ENCODE measurements at places on chromosomes 12 and 14.

- no peak for DNase-seq
Observed at GRCh38 chr12:124967016-124967739, 21.8 kb downstream of the DHX37 start.

DNA sequence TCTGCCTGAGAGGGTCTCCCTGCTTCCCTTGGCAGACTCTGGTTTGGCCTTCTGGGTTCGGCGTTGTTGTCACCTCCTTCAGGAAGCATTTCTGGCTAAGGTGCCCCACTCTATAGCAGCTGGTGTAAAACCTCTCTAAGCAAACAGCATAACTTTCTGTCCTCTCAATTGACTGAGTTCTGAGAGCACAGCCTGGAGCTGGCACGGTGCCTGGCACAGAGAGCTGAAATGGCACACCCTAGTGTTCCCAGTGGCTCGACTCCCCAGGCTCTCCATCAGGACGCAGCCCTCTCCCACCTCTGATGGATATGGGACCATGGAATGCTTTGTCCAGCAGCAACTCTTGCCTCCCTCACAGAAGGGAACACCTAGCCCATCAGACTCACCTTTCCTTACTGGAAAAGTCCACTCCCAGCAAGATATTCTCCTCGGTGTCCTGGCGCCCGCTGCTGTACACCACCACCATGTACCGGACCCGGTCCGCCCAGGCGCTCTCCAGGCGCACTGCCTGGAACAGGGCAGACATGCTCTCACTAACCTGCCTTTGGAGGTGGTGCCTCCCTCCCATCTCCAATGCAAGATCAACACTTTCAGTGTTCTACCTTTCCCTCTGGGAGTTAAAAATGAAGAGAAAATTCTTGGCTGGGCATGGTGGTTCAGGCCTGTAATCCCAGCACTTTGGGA, 40.6 kb downstream of the SSH1 start:
- no peak for DNase-seq

DNA sequence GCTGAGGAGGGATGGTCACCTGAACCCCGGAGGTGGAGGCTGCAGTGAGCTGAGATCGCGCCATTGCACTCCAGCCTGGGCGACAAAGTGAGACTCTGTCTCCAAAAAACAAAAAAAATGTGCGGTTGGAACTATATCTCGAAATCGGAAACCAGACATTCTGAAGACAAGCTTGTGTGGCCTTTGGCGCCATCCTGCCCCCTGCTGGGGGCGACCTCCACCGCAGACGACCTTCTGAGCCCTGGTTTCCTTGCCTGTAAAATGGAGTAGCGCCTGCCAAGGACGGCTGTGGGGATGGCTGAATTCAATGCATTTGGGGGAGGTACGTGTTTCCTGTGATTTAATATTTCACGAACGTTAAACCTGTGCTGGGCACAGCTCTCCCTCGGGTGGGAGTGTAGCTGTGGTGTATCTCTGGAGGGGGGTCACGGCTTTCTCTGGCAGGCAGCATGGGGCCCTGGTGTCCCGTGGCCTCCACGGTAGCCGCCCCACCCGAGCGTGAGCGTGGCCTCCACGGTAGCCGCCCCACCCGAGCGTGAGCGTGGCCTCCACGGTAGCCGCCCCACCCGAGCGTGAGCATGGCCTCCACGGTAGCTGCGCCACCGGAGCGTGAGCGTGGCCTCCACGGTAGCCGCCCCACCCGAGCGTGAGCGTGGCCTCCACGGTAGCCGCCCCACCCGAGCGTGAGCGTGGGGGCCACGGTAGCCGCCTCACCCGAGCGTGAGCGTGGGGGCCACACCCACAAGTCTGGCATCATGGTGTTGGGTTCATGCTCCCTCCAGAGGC, 55.3 kb downstream of the LRCOL1 start:
- DNase-seq: no peak

- no peak for DNase-seq
Observed at GRCh38 chr12:53985994-53986685, 1.2 kb downstream of the HOXC10 start.

DNA sequence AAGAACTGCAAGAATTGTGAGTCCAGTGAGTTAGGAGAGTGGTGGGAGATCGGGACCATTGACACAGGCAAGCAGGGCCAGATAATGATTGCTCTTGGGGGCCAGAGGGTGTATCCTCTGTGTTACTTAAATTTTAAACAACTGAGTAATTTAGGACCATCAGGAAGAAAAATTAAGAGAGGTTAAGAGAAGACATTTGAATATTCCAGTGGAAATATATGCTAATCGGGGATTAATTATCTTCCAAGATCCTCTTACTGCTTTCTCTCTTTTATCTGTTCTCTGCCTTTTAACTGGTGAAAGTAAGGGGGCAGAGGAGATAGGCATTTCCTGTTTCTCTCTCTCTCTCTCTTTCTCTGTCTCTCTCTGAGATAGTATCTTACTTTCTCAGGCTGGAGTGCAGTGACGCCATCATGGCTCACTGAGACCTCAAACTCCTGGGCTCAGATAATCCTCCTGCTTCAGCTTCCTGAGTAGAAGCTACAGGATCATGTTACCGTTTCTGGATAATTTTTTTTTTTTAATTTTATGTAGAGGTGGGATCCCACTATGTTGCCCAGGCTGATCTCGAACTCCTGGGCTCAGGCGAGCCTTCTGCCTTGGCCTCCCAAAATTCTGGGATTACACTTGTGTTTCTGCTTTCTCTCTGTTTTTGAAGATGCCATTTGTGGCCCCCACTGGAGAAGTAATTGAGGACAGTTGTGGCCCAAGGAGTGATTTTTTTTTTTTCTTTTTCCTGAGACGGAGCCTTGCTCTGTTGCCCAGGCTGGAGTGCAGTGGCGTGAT, 85.1 kb downstream of the DIP2B start:
- no peak for DNase-seq

GRCh38 chr14:22505697-22506377, 83.2 kb downstream of the DAD1 start:
- DNase-seq: no peak

DNA sequence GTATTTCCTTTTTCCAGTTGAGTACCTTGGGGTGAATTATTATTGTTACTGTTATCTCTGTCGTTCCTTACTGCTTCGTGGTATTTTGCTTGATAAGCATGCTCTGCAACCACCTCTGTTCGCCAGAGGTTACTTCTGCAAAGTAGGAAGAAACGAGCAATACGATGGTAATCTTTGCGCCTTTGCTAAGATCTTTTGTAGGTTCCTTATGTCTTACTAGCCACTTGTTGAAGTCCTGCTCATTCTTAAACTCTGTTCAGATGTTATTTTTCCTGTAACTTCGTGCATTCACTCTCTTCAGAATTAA, 729 bp upstream of the M6PR start:
- peak; percentile 14 for DNase-seq

DNA sequence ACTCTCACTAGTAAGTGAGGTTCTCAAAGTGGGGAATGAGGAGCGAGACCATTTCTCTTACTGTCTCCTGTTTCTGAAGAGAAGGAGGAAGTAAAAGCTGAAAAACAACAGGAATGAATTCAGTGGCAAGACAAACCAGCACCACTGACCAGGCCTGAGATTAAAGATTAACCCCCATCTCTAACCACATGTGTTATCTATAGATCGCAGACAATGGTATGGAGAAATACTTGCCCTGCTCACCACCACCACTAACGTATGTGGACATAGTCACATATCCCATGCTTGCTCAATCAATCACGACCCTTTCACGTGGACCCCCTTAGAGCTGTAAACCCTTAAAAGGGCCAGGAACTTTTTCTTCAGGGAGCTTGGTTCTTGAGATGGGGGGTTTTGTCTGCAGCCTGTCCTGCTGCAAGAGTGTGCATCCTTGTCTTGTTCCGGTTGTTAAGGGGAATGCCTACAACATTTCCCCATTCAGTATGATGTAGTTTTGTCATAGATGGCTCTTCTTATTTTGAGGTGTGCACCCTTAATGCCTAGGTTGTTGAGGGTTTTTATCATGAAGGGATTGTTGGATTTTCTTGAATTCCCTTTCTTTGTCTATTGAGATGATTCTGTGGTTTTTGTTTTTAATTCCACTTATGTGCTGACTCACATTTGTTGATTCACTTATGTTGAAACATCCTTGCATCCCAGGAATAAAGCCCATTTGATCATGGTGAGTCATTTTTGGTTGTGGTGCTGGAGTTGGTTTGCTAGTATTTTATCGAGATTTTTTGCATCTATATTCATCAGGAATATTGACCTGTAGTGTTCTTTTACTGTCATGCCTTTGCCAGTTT, 698.8 kb upstream of the LMO3 start:
- DNase-seq: no peak

DNA sequence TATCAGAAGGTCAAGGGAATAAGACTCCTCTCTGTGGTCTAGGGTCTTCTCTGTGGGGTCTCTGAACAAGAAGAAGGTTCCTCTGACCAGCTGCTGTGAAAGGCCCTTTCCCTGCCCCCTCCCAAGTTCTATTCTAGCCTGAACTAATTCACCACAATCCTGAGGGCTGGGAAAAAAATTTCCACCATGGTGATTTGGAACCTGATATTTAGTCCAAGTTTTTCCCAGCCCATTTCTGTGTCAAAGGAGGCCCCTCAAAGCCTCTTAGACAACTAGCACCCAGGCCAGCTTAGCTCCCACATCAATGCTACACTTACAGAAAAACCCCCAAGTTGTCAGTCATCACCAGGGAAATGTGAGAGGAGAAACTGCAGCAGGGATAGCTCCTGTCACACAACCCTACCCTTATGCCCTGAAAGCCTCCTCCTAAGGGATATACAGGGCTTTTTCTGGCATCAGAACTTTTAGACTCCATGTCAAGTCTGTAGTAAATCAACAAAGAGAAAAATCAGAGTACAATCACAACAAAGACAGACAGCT, 4.5 kb downstream of the FMNL3 start:
- no peak for DNase-seq

DNA sequence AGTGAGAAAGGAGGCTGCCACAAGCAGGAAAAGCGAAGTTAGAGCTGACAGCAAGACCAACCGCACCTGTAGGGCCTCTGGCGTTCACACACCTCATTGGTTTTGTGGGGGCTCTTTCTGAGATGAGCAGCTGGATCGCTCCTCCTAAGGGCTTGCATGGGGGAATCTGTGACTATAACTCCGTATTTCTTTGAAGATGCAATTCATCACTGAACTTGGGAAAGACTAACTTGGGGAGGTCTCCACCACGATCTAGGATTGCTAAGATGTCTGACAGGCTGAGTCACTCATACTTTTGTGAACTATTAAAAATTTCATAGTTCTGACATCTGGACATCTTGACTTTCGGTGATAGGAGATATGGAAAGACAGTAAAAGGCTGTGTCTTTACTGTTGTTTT, 173.6 kb downstream of the ETV6 start:
- no peak for DNase-seq

GRCh38 chr12:32532951-32533350, 133.6 kb downstream of the FGD4 start:
- no peak for DNase-seq

DNA sequence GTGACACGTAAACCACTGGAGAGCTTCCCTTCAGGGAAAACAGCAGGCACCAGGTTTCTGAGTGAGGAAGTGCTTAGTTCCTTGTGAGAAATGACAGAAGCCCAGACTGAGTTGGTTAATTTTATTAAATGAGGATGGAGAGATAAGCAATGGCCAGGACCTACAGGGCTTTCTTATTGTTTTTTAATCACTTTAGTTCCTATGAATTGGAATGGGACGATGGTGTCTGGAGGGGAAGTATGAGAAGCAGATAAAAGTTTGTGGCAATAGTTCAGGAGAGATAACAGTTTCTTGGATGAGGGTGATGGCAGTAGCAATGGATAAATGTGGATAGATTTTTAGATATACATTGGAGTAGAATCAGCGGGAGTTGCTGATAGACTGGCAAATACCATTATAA, 86.5 kb upstream of the PTPRR start:
- no peak for DNase-seq

DNA sequence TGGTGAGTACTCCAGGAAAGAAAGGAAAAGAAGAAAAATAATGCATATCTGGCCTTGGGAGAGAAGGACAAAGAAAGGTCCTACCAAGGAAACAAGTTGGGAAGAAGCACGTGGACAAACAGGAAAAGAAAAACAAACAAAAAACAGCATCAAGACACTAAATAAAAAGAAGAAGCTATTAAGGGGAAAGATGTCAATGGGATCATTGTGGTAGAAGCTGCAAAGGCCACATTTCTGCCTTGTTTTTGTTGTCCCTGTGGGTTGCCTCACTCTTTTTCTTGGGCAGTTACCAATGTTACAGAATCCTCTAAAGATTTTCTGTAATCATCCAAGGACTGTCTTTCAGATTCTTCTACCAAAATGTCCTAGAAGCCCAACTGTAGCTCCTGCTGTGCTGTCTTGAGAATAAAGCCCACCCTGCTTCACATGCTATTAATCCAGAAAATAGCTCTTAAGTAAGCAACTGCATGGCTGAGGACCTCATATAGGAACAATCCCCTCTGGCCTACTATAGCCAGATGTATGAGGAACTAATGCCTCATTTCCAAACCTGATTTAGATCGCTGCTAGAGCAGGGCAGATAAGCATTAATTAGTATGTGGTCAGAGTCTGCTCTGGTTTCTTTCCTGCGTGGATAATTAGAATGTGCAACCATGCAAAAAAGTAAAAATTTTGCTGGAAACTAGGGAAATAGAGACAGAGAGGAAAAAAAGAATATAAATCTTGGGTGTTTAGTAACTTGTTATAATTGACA, 10.2 kb upstream of the CPNE8 start:
- DNase-seq: no peak

DNA sequence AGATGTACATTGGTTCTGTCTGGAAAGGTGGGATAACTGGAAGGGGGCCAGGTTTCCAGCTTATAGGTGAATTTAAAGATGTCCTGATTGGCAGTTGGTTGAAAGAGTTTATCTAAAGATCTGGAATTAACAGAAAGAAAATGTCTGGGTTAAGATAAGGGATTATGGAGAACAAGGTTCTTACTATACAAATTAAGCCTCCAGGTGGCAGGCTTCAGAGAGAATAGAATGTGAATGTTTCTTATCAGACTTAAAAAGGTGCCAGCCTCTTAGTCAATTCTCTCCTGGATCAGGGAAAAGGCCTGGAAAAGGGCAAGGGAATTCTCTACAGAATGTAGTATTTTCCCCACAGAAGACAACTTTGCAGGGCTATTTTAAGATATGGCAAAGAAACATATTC, 53.1 kb downstream of the CNTN1 start:
- DNase-seq: no peak

GRCh38 chr14:104768437-104769323, 15.7 kb downstream of the SIVA1 start:
- no peak for DNase-seq

GRCh38 chr12:20342111-20342510, 26.2 kb upstream of the PDE3A start:
- no peak for DNase-seq
